HEK293T (cell line): ENCODE measurements at places on chromosomes 4 and X.
A peak's percentile ranks its signal among the peaks of the same experiment; 100 is the strongest.

DNA sequence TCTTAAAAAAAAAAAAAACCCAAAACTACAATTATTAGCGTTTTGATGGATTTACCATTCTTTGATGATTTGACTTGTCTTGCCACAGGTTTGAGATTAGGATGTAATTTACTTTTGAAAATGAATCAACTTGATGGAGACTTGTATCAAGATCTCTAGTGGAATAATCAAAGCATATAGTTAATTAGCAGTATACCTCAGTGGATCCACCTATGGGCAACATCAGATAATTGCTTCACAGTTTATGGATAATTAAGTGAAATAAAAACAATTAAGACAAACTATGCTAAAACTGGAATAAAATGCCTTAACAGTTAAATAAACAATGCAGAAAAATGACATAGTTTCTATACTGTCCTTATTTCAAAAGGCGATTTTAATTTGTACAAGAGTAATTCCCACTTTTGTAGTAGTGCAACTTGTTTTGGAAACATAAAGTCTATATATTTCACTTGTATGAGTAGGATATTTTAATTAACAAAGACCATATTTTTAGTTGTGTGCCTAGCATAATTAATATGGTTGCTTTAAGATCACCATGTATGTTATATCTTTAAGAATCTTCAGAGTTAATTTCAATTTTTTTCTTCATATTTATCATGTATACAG is 4.2 kb downstream of the CPEB2 start:
- no peak for DNase-seq

- no peak for DNase-seq
Measured at GRCh38 chr4:103397541-103397940, 199.4 kb upstream of the CENPE start.

DNA sequence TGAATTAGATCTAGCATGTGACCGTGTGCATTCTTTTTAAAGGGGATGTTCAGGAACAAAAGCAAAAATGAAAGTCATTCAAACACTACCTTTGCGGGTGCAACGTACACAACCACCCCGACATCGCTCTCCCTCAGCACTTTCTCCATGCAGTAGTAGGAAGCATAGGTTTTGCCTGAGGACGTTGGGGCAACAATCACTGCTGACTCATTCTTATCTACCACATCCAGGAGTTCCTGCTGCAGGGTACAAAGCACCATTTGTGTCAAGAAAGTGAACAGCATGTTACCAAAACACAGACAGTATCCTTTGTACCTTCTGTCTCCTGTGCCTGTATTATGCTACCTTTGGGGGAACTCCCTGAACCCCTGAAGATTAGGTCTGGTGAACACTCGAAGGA is 58.6 kb downstream of the DDX60L start:
- no peak for DNase-seq

DNA sequence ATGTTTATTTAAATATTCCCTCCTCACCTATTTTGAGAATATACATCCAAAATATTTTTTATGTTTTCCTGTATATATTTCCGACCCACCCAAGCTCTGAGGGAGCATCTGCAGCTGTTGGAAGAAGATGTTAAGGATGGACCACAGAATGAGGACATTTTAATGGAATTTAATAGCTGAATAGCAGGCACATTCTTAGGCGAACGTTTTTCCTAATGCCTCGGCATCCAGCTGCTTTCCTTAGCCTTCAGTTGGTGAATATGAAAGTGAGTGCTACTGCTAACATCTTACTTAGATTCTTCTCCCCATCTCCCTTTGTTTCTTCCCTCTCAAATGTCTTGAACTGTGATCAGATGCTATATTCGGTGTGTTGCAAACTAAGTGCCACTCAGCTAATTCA is 158.0 kb upstream of the CTSO start:
- DNase-seq = no peak

- peak; percentile 53 for DNase-seq
Measured at GRCh38 chrX:65667503-65668376, at the start of gene MSN. Gene MSN (plus strand): TSS chrX:65667654. CDS start chrX:65667842, 188 bp downstream.

GRCh38 chr4:48153791-48154550 is 19.9 kb upstream of the TXK start:
- DNase-seq = no peak

DNA sequence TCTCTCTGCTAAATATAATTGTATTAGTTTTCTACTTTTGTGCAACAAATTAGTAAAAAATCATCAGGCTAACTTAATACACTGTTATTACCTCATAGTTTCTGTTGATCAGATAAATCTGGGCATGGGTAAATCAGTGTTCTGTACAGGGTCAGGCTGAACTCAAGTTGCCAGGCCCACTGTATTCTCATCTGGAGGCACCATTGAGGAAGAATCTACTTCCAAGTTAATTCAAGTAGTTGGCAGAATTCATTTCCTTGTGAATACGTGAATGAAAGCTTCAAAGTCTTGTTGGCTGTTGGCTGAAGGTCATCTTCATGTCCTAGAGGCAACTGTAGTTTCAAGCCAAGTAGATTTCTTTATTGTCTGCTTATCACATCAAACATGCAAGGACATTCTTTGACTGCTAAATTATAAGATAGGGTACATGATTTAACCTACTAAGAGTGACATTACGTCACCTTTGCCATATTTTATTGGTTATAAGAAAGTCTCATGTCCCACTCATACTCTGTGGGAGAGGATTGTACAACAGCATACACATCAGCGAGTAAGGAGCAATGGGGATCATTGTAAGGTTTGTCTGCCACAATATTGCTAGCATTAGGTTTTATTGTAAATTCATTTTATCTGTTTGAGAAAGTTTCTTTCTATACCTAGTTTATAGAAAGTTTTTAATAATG is 1219.0 kb downstream of the ARAP2 start:
- no peak for DNase-seq
